Activated naive CD4-positive, alpha-beta T cell (primary cell): ENCODE measurements at places on chromosomes 11 and 22.

GRCh38 chr22:31496735-31497146, 405 bp downstream of the SFI1 start:
- no peak for DNase-seq

DNA sequence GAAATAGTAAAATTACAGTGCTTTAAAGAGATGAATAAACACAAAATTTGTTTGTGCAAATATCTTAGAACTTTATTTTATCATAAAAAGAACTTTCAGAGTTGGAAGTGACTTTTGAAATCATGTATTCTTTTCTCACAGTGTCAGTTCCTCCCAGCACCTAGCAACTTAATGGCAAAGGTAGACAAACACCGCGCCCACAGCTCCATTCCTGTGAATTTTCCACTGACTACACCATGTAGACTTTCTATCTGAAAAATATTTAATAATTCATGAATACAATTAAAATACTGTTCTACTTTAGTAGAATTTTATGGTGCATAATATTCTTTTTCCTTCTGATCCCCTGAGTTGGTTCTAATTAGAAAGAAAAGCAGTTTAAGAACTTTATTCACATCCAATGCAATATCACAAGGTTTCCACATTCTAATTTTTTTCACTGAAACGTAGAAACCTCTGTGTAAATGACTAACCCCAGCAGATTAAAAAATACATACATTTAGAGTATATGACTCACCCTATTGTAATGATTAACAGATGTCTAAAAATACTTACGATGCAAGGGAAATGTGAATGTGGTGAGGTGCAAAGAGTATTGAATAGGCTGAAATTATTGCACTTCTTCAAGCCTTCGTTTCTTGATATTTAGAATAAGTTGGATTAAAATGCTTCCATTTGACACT, 218.2 kb upstream of the CCDC179 start:
- DNase-seq, result no peak

- DNase-seq, result no peak
These were observed 82.9 kb downstream of the ETS1 start for GRCh38 chr11:128504486-128504885.

DNA sequence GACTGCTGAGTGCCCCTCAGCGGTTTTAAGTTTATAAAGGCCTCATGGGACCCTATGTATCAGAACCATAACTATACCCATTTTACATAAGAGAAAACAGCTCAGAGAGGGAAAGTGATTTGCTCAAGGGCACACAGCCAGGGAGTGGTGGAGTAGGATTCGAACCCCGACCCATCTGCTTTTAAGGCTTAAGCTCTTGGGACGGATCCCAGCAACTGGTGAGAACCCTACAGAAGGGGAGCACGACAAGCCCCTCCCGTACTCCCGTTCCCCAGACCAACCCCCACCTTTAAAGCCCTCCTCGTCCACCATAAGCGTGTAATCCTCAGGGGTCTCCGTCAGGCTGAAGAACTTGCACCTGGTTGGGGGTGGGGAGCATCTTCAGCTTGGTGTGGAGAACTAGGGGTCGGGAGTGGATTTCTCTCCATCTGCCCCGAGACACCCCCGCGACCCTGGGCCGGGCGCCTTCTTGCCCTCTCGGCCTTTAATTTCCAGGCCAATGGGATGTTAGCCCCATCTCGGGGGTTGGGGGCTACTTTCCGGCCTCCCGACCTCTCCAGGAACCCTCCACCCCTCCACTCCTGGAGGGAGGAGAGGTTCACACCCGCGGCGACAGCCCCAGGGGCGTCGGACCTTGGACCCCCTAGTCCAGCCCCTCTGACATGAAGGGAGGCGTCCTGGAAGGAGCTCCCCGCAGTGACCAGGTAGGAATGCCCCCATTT, 725 bp downstream of the CASTOR1 start:
- no peak for DNase-seq

DNA sequence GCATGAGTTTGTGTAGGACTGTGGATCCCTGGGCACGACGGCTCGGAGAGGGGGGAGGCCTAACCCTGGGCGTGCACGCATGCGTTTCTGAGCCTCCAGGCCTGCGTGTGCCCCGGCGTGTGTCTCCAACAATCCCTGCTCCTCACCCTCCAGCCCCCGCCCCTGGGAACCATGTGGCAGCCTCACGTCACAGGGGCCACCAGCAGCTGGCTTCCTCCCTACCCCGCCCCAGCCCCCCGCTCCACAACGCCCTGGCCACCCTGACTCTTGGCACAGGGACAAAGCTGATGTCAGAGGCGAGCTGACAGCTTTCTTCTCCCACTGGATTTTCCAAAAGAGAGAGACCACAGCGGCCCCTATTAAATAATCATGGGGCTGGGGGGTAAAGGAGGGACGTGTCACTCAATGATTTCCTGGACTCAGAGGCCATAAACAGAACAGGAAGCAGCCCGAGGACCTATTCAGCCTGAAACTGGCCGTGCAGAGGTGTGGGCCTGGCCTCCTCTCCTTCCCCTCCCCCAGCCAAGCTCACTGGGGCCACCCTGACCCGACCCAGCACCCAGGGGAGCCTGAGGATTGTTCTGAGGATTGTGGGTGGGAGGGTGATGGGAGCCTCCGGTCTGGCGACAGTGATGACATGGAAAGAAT, 6.8 kb upstream of the LIF start:
- no peak for DNase-seq

DNA sequence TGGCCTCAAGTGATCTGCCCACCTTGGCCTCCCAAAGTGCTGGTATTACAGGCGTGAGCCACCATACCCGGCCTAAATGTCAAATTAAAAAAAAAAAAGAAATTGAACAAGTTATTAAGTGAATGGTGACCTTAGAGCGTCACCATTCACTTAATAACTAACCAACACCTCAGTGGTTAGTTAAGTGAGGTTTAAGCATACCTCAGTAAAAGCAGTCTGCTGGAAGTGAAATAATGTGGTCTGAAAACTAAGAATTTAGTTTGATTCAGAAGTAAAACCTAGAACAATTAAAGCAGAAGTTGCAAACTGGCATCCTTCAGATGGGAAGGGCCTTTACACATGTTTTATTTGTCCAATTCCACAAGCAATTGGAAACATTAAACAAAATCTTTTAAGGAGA, 71.5 kb downstream of the FCHSD2 start:
- DNase-seq, result no peak

- no peak for DNase-seq
These were observed 100.5 kb upstream of the RRM1 start for GRCh38 chr11:3994030-3994640.

- no peak for DNase-seq
These were observed 69.9 kb downstream of the PACSIN2 start for GRCh38 chr22:42945027-42945426.

DNA sequence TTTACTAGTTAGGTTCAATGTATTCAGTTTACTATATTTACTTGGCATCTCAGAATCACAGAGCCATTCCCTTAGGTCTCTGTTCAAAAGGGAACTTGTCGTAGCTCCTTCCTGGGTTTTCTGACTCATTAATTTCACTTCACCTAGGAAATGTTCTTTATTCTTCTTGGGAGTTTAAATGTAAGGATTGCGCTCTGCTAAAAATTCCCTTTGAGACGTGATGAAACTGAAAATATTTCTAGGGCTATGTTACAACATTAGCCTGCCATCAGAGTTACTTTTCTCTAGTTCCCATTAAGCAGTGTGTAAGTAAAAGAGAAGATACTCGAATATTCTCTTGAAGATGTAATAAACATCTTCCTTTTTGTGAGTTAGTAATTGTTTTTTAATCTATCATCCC, 209.5 kb downstream of the CASP12 start:
- DNase-seq, result no peak

- no peak for DNase-seq
These were observed at the start of gene VSIG10L2 for GRCh38 chr11:125945797-125946520. VSIG10L2 (plus strand) TSS chr11:125946044; CDS start chr11:125946056, 12 bp downstream.

GRCh38 chr11:120057595-120058581, 80.0 kb downstream of the TRIM29 start:
- DNase-seq, result no peak

- DNase-seq, result no peak
These were observed 24.0 kb upstream of the MYH9 start for GRCh38 chr22:36411589-36412258.

GRCh38 chr11:100941033-100941432, 188.6 kb downstream of the PGR start:
- no peak for DNase-seq

DNA sequence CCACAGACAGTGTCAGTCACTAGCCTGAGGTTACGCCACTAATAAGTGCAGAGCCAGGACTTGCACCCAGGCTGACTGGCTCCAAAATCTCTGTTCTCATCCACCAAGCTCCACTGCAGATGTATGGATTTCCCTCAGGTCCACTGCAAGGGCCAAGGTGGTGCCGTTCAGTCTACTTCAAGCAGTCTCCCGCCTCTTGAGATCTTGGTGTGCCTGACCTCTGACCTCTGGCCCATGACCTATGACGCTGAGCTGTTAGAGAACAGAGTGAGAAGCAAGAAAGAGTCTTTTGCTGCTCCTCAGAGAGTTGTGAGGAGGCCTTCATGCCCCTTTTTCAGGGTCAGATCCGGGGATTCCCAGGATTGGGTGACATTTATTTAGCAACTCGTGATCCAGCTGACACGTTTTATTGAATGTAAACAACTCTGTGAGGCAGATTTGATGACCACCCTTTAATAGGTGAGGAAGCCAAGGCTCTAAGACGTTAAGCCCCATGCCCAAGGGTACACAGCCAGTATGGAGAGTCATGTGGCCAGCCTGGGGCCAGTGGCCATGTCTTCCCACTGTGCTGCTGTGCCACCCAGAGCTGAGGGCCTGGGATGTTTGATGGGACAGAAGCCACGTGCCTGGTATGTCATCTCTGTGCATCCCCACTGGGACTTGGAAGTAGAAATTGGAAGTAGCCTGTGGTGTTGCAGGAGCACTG, 25.2 kb downstream of the DCPS start:
- no peak for DNase-seq

- DNase-seq, result no peak
These were observed 8.2 kb upstream of the PRSS23 start for GRCh38 chr11:86792150-86792549.

DNA sequence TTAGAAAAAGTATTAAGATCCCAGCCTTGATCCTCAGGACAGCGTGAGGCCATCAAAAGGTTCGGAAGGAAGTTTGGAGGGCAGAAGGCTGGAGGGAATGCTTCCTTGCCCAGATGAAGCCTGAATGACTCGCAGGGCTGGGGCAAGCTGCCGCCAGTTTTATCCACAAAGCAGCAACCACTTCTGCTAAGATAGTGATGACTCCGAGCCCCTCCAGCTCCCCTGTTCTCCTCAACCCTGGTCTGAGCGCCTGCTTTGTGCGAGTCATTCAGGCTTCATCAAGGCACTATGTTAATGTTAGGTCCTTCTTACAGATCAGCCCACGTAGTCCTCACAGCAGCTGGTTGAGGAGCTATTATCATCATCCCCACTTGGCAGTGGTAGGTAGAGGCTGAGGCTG, 158.8 kb downstream of the COMMD9 start:
- no peak for DNase-seq

GRCh38 chr11:14908214-14908880, 16.3 kb upstream of the CYP2R1 start:
- no peak for DNase-seq

- DNase-seq, result no peak
These were observed 78.7 kb downstream of the ENTHD1 start for GRCh38 chr22:39814899-39815298.

DNA sequence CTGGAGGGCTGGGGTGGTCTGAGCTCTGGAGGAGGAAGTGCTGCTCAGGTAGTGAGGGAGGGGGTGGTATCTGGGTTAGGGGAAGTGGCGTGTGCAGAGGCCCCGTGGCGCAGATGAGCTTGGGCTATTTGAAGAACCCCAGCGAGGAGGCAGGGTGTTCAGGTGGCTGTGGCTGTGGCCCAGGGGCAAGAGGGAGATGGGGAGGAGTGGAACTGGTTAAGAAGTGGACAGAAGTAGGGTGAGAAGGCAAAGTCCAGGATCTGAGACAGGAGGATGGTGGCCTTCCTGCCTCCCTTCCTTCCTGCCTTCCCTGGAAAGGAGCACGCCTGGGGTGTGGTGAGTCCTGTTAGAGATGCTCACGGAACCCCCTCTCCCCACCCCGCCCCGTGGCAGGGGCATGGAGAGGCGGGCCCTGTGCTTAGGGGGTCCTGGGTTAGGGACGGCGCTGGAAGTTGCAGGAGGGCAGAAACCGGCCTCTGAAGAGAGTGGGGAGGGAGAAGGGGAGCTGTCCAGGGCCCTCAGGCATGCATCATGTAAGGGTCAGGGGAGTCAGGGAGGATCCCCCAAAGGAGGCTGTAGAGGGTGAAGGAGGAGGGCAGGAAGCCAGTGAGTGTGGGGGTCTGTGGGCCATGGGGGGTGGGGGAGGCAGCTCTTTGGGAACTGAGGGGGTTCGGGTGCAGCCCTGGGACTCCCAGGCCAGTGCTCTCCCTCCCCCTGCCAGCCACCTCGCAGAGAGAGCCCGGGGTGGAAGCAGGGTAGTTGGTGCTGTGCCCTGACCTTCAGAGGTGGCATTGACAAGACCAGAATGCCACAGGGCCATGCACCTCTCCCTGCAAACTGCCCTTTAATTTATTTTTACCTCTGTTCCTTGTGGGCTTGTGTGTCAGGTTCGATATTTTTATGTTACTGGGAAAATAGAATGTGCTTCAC, 63.7 kb upstream of the PARVG start:
- DNase-seq, result no peak

DNA sequence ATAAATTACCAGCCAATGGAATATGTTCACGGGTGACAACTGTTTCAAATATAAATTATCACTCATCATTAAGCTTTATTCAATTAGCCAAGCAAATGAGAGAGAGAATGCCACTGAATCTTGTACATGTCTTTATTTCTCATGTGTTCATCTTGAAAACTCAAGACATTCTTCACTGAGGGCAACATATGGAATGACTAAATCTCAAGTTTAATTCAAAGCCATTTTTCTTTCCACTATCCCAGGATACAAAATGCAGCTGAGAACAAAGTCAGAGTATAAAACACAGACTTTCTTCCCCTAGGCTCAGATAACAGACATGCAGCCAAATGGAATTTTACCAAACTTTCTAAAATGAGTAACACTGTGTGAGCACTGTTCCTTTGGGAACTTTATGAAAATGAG, 12.1 kb upstream of the BBOX1 start:
- no peak for DNase-seq

DNA sequence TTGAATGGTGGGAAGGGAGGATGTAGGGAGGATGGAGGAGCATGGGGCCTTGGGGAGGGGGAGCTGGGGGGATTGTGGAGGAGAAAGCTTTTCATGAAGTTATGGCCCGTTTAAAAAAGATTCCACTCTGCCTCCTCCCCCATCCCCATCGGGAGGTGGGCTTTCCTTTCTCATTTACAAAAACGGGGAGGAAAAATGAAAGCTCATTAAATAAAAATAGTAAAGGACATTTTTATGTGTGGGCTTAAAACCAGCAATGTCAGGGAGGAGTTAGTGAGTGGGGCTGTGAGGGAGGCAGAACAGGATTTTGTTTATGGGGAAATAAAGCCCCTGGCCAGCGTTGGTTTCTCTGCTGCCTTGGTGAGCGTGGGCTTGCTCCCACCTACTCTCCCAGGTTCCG, 83.2 kb downstream of the ZBTB16 start:
- DNase-seq, result no peak

DNA sequence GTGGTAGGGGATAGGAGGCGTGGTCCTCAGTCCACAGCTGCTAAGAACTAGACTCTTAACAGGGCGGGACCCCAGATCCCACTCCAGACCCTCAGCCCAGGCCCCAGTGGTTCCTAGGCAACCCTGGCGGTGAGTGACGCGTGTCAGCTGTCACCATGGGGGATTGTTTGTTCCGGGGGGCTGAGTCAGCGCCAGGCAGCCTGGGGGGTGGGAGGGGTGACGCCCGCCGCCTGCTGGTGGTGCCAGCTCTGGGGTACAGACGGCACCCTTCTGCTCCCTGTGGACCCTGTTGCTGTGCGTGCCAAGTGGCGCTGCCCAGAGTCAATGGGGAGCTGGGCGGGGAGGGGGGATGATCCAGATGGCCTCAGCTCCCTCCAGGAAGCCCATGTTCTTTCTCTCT, 2.5 kb downstream of the CNIH2 start:
- no peak for DNase-seq

GRCh38 chr11:33775832-33776470, 1.6 kb upstream of the FBXO3 start:
- DNase-seq, result no peak
